Activated naive CD4-positive, alpha-beta T cell (primary cell): ENCODE measurements at places on chromosomes 1 and 21.

DNA sequence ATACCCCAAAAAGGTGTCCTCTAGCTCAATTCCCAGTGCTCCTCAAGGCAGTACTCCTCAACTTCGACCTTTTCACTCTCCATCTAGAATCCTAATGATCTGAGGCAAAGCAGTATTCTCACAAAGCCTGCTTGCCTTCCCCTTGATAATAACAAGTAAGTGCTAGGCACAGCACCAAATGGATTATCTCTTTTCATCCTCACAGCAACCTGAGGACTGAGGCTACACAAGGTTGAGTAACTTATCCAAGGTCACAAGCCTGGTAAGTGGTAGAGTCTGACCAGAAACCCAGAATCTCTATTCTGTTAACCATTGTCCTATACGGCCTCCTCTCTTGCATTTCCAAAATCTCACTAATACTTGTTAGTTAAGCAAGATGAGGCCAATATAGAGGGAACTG lies 5.1 kb downstream of the SYDE2 start:
- no peak for DNase-seq

DNA sequence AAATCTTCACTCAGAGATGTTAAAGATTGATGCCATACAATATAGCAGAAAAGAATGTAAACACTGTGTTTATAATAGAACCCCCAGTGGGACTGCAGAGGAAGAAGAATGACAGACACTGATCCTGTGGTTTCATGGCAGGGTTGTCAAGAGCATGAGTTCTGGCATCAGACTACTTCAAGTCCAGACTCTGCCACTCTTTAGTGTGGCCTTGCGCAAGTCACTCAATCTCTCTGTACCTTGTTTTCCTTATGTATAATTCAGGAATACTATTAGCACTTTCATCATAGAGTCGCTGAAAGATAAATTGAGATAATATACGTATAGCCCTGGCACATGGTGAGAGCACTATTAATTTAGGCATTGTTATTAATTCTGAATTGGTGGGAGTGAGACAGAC lies 38.5 kb upstream of the BCL9 start:
- DNase-seq: no peak

DNA sequence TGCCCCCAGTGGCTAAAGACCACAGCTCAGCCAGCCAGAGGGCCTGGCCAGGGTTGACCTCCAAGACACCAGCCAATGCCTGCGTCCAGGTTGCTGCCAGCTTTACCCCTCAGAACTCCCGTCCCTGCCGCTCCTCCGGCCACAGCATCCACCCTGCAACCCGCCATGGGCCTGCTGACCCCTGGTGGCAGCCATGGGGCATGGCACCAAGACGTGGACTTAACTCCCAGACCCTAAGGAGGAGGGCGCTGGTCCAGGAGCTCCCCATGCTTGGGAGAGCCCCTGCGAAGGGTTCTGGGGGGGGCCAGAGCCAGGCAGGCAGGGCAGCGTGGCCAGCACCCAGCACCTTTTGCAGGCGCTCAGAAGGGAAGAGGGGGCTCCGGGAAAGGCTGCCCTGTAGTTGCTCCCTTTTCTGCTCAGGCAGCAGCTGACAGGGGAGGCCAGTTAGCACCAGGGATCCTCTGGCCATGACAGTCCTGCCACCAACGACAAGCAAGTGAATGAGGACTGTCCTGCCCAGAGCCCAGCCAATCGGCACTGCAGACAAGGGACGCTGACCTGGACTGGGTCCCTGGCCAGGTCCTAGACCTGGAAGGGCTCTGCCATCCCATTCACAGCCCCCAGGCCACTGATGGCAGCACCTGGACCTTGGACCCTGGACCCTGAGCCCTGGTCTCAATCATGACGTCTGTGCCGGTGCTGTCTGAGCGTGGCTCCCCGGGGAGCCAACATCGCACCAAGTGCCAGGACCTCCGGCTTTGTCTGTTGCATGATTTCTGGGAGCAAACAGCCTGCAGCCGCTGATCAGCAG lies 246.2 kb downstream of the NPHP4 start:
- DNase-seq: peak; percentile 9

DNA sequence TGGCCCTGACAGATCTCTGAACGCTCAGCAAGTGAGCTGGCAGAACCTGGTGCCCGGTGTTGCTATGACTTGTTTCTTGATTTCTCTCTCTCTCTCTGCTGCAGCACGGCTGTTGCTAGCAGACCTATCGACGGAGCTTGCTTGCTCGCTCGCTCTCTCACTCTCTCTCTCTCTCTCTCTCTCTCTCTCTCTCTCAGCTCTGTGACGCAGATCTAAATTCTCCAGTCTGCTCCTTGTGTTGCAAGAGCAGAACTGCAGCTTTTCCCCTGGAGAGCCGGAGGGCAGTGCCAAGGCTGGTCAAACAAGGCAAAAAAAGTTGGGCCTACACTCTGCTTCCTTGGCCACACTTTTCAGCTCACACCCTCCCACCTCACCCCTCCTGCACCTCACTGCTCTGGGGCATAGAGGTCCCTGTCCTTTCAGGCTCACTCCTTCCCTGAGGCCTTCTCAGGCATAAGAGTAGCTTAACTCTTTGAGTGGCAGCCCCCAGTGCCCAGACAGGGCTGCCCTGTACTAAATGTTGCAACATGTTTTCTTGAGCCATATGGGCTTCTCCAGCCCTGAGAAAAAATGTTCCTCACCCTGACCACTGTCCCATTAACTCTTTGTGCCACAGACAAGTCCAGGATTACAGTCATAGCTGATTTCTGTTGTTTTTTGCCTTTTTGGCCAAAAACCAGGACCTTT lies 72.2 kb downstream of the CD46 start:
- DNase-seq: peak; percentile 65

DNA sequence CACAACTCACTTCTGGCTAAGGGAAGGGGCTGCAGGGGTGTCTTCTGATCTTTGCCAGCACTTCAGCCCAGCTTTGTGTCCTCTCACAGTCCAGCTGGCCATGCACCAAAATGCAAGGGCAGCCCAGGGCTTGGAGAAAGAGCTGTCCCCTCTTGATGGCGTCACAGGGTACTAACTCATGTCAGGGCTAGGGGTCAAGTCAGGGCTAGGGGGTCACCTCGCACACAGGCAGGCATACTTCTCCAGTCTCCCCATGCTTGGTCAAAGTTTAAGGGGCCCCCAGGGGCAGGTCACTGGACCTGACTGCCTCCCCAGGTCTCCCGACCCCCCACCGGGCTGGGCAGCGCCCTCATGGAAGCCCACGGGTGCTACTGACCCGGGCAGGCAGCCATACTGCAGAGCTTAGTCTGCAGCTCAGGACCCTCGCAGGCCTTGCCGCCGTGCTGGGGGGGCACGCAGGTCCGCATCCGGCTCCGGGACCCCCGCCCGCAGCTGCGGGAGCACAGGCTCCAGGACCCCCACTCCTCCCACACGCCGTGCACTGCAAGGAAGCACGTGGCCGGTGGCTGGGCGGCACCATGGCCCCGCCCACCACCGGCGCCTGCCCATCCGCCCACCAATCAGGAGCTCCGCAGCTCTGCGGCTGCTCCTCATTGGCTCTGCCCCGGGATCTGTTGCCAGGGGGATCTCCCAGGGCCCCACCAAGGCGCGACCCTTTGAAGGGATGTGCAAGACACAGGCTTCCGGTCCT lies 21.5 kb downstream of the ADGRB2 start:
- no peak for DNase-seq

DNA sequence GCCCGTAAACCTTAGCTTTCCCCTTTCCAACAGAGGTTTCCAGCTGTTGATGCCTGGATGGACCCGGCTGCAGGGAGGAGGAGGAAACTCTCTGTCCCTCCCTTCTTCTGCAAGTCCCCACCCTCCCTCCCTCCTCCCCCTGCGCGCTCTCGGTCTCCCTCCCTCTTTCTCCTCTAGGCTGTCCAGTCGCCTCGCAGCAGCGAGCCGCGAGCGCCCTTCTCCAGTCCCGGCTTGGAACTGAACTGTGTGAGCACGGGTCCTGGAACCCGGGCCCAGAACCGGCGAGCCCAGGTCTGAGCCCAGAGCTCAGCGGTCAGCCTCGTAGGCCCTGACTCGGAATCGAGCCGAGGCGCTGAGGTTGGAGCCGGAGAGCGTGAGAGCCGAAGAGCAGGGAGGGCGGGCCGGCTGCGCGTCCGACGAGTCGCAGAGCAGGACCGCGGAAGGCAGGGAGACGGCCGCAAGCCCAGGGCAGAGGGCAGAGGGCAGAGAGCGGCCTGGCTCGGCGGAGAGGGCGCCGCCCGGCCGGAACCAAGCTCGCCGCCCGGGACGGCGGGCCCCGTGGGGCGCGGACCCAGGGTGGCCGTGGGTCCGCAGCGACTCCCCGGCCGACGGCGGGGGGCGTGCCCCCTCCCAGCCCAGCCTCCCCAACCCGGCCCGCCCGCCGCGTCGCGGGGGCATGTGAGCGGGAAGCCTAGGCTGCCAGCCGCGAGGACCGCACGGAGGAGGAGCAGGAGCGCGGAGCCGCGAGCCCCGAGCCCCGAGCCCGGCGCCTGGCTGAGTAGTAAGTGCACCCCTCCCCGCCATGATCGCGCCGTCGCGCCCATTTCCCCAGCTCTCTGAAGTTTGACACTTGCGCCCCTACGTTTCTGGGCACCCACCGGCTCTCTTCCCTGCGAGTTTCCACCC lies at the start of gene SOX13:
Gene SOX13 (plus strand): TSS at position 185 of the 906 bp plus-strand sequence. CDS start 39,801 bp downstream, outside the sequence.
- no peak for DNase-seq

DNA sequence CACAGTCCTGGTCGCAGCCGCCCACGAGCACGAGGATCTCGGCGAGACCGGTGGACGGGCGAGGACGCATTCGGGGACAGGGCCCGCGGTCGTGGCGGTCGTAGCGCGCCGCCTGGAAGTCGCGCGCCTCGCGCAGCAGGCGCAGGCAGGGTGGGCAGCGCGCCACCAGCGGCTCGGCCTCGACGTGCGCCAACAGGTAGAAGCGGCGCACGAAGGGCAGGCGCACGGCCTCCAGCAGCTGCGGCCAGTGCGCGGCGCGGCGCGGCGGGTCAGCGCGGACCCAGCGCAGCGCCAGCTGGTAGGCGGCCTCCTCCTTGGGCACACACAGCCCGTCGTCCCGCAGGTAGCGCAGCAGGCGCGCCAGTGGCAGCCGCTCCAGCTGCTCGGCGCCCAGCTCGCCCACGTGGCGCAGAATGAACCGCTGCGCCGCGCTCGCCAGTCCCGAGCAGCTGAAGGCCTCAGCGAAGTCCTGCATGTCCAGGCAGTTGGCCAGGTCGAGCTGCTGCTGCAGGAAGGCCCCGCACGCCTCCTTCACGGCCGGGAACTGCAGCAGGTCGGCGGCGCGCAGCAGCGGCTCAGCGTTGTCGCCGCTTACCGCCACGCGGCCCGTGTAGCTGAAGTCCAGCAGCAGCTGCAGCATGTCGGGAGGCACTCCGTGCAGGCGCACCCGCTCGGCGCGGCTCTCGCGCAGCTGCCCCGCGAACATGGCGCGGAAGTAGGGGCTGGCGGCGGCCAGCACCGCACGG lies 573 bp downstream of the KLHL21 start:
- DNase-seq: no peak

GRCh38 chr1:231526536-231526935 lies 1.9 kb upstream of the TSNAX start:
- no peak for DNase-seq

DNA sequence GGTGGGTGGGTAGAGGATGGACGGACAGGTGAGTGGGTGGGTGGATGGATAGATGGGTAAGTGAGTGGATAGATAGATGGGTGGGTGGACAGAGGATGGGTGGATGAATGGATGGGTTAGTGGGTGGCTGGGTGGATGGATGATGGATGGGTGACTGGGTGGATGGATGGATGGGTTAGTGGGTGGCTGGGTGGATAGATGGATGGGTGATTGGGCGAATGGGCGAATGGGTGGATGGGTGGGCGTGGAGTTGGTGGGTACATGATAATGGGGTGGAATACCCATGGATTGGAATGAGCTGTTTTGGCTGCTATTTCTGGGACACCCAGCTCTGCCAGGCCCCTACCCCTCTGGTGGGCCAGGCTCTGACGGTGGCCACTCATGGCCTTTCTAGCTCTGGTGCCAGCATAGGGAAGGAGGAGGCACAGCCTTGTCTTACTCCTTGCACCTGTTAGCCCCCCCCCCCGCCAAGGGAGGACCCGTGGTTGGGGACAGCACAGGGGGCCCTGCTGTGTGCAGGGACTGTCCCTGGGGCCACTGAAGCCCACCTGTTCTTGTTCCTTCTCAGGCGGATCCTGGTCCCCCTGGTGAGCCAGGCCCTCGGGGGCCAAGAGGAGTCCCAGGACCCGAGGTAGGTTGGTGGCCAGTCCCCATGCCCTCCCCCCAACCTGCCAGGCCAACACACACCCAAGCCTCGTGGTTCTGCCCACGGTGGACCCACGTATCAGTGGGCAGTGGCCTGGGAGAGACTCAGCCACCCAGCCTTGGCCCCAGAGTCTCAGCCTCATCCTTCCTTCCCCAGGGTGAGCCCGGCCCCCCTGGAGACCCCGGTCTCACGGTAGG lies 26.4 kb downstream of the COL6A2 start:
- DNase-seq: no peak

- no peak for DNase-seq
Observed at GRCh38 chr1:85427331-85427730, 37.6 kb downstream of the DDAH1 start.

DNA sequence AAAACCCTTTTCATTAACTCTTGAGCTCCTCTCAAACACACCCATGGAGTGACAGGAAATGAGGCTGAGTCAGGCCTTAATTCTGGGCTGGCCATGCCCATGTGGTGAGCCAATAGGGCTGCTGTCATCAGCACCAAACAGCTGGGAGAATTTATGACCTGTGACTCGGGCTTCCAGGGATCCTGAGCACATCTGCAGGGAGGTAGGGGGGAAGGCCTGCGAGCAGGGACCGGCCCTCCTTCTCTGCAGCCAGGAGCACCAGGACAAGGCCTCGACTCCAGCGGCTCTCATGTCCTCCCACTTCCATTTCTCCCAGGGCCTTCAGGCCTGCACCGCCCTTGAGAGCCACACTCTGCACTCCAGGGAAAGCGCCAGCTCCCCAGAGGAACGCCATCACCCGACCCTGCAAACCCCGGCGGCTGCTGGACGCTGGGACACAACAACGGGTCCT lies 14.6 kb downstream of the RIPK4 start:
- no peak for DNase-seq

DNA sequence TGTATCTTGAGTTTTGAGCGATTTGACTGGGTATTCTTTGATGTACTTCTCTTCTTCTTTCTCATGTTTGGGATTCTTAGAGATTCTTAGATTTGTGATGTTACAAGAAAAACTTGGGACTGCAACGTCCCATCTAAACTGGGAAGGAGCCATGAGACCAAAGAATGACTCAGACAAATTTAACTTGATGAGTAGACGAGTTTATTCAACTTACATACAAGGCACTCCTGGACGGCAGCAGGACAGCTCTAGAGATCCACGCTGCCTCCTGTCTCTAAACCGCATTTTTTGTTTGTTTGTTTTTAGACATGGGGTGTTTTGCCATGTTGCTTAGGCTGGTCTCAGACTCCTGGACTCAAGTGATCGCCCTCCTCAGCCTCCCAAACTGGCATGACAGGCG lies 137.1 kb downstream of the PIK3R3 start:
- DNase-seq: no peak

DNA sequence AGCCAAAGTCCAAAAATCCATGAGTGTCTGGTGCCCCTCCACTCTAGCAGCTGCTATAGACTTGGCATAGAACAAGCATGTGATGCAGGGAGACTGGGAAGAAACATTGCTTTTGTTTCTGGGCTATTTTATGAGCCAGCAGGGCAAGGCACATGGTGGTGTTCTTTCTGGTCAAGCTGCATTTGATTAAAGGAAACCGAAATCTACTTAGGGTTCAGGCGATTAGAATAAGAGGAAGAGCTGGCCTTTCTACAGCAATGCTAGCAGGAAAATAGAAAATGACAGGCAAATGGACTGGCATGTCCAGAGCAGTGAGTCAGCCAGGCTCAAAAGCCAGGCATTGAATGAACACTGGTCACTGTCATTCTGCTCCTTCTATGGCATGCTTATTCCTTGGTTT lies 28.5 kb upstream of the ARHGAP29 start:
- no peak for DNase-seq

GRCh38 chr1:27436204-27437159 lies 44.1 kb downstream of the GPR3 start:
- no peak for DNase-seq

GRCh38 chr1:61056196-61056572 lies 26.2 kb upstream of the NFIA start:
- DNase-seq: no peak
